Amniotic stem cell (primary cell): ENCODE measurements at places on chromosomes 16 and 17.

GRCh38 chr17:54968262-54968987 lies at the start of the genes COX11 and STXBP4:
Gene COX11, minus strand, starts transcription at chr17:54968654. Its CDS starts 8 bp downstream, at chr17:54968646.
Gene STXBP4, plus strand, starts transcription at chr17:54968765. Its CDS starts 17,455 bp downstream, at chr17:54986220.
- peak; percentile 87 for DNase-seq

DNA sequence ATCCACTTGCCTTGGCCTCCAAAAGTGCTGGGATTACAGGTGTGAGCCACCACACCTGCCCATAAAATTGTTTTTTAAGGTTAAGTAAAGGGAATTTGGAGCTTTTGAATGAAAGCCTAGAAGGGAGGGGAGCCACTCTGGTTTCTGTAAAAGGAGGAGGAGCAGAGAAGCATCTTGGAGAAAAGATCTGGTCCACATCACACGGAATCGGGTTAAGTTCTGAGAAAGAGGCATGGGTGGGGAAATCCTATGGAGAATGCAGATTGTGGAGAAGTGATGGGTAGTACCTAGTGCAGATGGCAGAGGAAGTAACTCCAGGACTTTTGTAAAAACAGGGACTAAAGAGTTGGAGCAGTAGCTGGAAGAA lies 18.3 kb upstream of the CEP112 start:
- no peak for DNase-seq

GRCh38 chr17:64775701-64776570 lies 113.8 kb upstream of the SMURF2 start:
- DNase-seq: no peak

- no peak for DNase-seq
Observed at GRCh38 chr17:55037828-55038227, 69.3 kb downstream of the STXBP4 start.

DNA sequence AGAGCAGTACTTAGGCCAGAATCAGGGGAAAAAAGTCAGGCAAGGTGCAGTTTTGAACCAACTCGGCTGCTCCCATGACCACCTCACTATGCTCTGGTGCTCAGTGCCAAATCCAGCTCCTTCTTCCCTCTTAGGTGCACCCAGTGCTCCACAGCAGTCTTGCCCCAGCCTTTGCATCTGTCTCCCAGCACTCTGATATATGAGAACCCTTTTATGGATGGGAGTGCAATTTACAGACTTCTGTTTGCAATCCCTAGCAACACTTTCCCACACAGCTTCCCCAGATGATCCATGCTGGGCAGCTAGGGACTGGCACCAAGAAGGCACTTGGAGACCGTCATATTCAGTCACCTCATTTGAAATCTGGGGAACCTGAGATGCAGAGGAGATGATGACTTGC lies 267.9 kb upstream of the CCL2 start:
- DNase-seq: no peak

DNA sequence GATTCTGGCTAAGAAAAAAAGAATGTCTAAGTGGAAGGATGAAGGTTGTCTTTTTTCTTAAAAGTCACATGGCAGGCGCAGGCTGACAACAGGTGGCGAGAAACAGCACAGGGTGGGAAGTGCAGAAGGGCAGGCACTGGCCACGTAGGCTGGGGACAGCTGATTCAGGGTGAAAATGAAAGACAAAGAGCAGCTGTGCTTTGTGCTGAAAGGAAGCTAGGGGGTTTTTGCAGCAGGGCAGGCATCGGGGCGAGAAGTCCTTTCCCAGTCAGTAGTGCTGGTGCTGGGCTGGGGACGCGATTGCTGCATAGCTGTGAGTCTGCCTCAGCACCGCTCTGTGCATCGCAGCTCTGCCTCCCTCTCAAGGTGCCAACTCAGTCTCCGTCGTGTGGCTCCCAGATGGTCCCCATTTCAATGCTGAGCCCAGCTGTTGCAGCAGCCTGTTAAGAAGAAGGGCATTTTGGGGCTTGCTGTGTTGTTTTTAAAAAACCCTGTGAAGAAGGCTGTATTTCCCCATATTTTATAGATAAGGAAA lies 183.1 kb upstream of the CCL2 start:
- DNase-seq: no peak
